ENCODE measurements at places on chromosomes 5 and 9.
A peak's percentile ranks its signal among the peaks of the same experiment; 100 is the strongest.

- DNase-seq: no peak
These were observed 373.0 kb upstream of the MEF2C start for GRCh38 chr5:89255845-89256463.

DNA sequence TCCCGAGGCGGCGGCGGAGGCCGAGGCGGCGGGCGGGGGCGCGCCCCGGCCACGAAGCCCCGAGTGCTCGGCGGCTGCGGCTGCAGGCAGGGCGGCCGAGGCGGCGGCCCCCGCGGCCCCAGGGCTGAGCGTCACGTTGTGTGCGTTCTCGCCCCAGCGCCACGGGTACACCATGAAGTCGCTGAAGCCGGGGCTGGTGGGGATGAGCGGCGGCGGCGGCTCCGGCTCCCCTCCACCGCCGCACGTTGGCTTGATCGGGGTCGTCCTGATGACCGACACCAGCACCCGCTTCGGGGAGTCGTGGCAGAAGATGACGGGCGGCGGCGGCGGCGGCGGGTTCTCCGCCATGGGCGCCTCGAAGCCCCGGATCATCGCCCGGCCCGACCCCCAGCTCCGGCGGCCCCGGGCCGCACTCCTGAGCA, 498 bp downstream of the ZNF367 start:
- DNase-seq: no peak

DNA sequence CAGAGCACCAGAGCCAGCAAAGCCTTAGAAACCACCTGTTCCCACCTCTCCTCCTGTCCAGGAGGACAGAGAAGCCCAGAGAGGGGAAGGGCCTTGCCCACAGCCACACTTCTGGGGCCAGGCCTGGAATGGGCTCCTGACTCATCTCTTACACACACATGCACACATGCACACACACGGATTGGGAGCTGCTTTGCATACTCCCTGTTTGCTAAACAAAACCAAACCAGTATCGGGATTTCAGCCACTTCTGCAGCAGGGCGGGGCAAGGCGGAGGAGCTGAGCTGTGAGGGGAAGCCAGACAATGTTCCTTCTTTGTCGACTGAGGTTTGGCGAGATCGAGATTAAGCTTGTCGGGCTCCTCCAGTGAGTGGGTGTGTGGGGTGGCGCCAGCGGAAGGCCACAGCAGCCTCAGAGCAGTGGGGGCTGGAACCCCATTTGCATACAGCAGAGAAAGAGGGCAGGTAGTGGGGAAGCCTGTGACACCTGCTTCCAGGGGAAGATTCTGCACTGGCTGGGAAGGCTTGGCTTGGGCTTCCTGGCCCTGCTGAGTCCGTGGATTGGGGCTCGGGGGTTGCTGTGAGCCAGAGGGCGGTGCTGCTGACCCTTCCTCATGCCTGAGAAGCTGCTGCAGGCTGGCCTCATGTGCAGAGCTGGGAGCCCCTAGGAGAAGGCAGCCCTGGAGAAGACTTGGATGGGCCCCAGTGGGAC, 16.1 kb downstream of the GFI1B start:
- DNase-seq: no peak

DNA sequence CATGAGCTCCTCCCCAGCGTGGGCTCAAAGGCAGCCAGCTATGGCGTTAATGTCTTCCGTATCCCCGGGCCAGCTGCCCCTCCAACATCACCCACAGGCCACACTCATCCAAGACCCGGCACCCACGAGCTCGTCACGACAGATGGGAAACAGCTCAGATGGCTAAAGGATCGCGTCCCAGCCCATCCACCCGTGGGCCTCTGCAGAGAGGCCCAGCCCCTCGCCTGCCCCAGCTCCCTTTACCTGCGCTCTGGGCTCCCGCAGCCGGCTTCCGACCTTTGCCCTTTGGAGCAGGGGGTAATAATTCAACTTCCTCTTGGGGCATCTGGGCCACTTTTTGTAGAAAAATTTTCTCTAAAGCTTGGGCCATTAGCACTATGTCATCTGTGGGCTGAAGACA, 16.5 kb downstream of the BRD3 start:
- DNase-seq: no peak

DNA sequence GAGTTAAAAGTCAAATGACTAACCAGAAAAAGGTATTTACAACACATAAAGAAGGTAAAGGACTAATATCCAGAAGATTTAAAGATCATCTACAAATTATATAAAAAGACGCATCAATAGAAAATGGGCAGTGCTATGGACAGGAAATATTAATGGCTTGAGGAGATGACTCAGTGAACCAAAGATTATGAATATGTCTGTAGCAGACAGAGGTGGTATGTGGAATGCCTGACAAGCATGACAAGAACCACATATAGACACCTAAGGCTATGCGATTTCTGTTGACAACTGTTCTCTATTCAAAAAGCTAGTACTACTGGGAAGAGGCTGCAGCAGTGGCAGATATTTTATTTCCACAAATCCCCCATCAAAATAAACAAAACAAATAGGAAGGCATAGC, 177.0 kb upstream of the SH3GL2 start:
- DNase-seq: no peak

GRCh38 chr9:91158286-91158685, 203.4 kb downstream of the AUH start:
- no peak for DNase-seq

DNA sequence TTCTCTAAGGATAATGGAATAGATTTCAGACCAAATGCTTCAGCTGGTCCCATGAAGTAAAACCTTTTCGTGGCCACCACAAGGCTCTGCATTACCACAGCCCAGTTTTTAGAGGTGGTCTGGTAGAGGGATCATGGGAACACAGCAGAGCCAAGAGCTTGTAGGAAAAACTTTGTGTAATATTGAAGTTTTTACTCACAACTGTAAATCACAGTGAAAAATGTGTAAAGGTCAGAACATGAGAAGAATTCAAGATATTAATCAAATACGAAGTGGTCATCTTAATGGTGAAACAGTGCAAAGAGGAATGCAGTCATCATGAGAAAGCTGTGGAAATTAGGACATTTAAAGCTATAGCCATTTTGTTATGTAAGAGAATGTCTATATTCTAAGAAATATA, 197.5 kb downstream of the NPR3 start:
- no peak for DNase-seq

DNA sequence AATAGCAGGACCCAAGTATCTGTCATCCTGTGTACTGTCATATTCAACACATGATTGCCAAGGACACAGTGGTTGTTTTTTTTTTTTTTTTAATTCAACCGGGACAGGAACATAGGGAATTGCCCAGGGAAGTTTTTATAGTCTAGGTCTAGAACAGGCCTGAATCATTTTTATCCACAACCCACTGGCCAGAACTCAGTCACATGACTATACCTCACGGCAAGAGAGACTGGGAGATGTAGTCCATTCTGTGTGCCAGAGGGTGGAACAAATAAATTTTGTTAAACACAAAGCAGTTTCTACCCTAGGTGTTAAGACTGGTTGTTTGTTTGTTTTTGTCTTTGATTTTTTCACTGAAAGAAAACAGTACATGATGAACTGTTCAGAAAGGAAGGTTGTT, 105.8 kb upstream of the SMARCA2 start:
- no peak for DNase-seq

- DNase-seq: no peak
These were observed 17.1 kb downstream of the MSANTD3 start for GRCh38 chr9:100443781-100444768.

DNA sequence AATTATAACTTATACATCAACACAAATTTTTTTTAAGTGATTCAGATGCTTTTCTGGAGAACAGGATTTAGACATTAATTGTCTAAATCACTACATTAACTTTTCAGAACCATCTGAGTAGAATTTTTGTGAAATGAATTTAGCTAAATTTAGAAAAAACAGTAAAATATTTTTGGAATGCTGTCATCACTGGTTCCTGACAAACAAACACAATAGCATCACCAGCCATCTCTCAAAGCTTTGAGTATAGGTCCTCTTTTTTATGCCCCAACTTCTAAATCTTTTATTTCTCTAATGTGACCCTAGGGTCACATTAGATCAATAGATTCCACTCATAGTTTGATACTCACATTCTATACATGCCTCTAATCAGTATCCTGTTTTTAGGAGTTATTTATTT, 104.6 kb downstream of the PRR16 start:
- DNase-seq: no peak

- DNase-seq: no peak
These were observed 104.9 kb upstream of the FTMT start for GRCh38 chr5:121746763-121747162.

GRCh38 chr5:38831909-38832308, 13.9 kb upstream of the OSMR start:
- peak; percentile 30 for DNase-seq

- no peak for DNase-seq
These were observed 192.7 kb downstream of the GNA14 start for GRCh38 chr9:77455312-77455927.

- DNase-seq: no peak
These were observed 11.9 kb downstream of the CCDC180 start for GRCh38 chr9:97319395-97319794.

GRCh38 chr9:126704892-126705766, 91.4 kb downstream of the LMX1B start:
- peak; percentile 94 for DNase-seq

DNA sequence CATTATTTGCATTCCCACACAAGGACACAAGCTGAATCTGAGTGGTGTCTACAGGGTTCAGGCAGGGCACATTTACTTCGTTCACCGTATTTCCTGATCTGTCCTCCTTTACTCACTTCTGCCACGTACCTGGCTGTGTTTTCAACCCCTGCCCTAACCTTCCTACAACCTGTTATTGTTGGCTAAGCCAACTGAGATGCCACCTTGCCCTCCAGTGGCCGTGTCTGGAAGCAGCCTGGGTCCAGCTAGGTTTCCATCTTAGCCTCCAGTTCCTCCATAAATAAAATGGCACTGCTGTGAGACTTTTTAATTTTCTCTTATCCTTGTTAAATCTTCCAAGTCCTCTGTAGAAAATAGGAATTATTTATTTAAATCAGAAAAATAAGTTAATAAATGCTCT, 64.8 kb downstream of the ATP10B start:
- DNase-seq: peak; percentile 15

GRCh38 chr9:88947581-88948573, 43.4 kb upstream of the S1PR3 start:
- DNase-seq: no peak

DNA sequence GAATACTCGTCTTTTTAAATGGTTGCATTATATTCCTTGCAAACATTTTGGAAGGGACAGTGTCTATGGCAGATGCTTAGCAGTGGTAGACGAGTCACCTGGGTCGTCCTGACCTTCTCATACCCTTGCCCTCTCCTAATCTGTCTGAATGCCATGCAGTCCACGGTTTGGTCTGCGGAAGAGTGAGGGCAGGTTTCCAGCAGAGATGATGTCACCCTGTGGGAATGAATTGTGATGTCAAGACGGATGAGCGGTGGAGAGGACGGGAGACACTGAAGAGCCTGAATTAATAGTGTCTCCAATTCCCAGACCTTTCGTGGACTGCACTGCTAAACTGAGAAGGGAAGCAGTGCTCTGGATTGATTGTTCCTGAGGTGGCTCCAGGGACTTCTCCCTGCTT, 329.0 kb upstream of the PANK3 start:
- no peak for DNase-seq

All from nephron progenitor cell (in vitro differentiated cells).